ENCODE measurements at places on chromosomes 2 and 18.
A peak's percentile ranks its signal among the peaks of the same experiment; 100 is the strongest.

GRCh38 chr2:105104208-105104731, 66.4 kb downstream of the MRPS9 start:
- peak; percentile 93 for DNase-seq

DNA sequence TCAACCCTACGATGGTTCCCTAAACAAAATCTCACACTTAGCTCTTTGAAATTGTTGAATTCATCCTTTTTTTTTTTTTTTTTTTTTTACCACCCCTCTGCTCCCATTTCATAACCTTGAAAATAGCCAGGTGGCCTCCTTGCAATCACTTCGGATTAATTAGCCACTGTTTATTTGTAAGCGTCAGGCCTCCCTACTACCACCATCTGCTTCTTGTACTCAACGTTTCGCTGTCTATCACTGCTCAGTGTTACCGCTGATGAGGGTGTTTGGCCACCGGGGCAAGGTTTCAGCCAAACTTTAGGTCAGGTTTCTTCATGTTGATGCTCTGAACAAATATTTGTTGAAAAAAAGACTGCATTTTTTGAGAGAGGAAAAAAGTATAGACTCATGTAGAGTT, 183.2 kb downstream of the EPHA4 start:
- DNase-seq = no peak

DNA sequence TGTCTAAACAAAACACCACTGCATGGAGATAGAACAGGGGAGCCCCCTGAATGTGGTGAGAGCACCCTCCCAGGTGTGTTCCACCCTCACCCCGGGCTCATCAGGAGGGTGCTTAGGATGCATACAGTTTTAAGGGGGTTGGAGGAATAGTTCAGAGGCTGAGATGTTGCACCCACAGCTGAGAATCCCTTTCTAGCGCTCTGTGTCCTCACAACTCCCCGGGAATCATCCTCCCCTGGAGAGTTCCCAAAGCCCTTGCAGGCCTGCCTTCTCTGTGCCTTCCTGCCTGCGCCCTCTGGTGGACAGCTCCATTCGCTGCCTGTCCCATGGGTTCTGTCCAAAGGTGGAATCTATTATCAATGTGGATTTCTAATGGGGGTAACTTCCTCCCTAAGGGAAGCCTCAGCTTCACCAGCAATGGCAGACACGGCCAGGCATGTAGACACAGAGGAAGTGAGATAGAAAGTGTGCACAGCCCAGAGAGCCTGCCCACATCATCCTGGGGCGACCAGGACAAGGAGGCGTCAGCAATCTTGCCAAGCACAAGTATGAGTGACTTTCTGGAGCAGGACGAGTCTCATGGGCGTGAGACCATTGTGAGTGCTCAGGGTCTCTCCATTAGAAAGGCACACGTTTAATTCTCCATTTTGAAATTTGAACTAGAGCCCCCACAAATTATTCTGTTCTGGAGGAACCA, 1.2 kb upstream of the UGT1A5 start:
- peak; percentile 69 for DNase-seq

DNA sequence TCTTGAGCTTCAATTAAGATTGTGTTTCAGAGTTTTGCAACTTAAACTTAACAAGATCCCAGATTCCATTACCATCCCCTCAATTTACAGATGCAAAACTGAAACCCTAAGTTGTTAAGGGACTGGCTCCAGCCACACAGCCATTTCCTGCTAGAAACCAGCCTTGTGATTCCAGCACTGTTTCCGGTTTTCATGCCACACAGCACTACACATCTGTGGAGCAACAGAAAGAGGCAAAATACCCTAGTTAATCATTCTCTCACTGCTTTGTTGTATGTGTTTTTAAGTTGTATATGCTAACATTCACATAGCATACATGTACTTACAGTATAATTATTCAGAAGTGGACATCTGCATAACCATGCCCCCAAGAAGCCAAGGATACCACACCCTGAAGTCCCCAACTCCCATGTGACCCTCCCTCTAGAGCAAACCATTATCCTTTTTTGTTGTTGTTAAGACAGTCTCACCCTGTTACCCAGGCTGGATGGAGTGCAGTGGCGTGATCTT, 87.4 kb downstream of the MYO5B start:
- no peak for DNase-seq

DNA sequence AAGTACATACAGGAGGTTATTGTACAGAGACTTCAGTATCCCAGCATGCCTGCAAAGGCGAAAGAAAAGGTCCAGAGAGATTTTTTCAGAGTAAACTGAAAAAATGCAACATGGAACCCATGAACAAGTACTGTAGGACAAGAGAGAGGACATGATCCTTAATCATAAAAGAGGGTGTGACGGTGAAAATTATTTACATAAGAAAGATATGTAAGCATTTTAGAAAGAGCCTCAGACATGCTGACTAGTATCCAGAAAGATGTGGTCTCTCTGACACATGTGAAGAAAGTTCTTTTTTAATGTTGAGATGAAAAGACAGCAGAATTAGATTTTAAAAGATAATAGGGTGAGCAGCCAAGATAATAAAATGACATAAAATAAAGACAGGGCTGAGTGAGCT, 262.0 kb downstream of the NCKAP5 start:
- DNase-seq = no peak

- DNase-seq = no peak
These were observed 67.8 kb downstream of the SRBD1 start for GRCh38 chr2:45543257-45543656.

All from fibroblast of skin of right biceps (primary cell).